ENCODE measurements at places on chromosomes 7 and 10.

DNA sequence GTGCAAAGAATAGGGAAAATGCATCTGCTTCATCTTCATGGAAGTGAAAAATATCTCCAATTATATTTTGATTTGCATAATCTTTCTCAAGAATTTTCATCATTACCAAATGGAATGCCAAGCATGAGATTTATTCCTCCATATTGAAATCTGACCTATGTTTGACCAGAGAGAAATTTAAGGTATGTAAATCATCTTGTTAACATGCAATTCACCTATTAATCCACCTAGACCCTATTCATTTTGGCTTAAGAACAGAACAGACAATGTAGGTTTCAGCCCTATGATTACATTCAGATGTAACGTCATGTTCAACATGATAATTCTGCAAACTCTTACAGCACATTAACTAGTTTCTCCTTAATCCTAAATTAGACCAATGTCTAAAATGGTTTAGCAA lies 30.8 kb upstream of the TMEM140 start:
- DNase-seq: no peak

GRCh38 chr7:41189866-41190265 lies 513.0 kb downstream of the INHBA start:
- DNase-seq: no peak

DNA sequence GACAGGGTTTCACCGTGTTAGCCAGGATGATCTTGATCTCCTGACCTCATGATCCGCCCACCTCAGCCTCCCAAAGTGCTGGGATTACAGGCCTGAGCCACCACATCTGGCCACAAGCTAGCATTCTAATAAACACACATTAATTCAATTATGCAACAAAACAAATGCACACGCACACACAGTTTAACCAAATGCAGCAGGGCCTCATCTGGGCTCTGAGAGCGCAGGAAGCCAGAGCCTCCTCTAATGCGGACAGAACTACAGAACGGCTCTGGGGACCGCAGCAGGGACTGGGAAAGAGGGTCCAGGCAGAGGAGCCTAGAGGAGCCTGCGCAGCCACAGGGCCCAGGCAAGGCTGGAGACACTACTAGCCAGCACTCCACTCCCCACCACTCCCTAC lies 3.8 kb downstream of the MAD1L1 start:
- DNase-seq: no peak

GRCh38 chr7:99997545-99998137 lies 17.8 kb upstream of the ZKSCAN1 start:
- DNase-seq: peak; percentile 49

DNA sequence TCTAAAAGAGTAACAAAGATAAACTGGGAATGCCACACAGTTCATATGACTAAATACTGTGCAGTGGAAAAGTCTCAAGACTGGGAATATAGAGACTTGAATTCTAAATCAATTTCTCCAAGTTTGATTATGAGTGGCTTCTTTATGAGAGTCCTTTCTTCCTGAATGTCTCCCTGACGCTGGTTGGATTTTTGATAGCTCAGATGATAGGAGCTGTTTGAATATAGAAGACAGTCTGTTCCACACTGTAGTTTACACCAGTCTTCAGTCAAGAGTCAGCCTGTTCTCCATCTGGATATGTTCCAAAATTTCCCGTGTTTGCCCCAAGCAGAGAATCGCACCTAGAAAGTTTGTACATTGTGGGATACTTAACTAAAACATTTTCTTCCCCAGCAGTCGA lies 173.7 kb downstream of the LRMDA start:
- DNase-seq: no peak

GRCh38 chr10:68074775-68075549 lies at the start of gene HERC4:
TSS of gene HERC4 (minus strand) at chr10:68075283. CDS start at chr10:68073108, 2,175 bp downstream.
- peak; percentile 87 for DNase-seq

GRCh38 chr7:87628780-87629569 lies 777 bp downstream of the RUNDC3B start:
- DNase-seq: peak; percentile 2

GRCh38 chr7:73606801-73607691 lies 17.3 kb downstream of the MLXIPL start:
- peak; percentile 35 for DNase-seq

DNA sequence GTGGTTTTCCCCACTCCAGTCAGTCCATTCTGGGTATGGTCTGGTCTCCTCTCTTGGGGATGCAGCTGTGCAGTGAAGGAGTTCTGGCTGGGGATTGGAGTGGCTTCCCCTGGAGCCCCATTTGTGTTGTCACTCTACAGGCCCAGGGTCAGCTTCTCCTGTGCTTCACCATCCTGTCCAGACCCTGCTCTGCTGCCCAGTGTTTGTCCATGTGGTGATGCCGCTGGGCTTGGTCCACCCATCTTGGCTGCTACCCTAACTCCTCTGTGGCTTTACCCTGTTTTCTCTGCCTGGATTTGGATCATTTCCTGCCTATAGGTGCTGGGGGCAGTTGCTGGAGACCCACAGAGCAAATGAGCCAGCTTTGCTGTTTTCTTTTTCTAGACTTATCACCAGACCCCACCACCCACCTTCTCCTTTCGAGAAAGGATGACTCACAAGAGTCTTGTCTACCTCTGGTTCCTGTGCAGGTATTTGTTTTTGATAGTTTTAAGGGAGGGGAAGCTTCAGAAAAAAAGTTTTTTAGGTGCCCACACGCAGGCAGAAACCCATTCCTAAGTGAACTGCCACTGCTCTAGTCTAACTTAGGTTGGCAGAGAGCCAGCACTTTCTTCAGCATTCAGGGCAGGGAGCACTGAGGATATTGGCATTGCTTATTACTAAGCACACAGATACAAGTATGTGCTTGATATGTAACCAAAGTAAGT lies 8.5 kb downstream of the ZDHHC16 start:
- DNase-seq: peak; percentile 23

- no peak for DNase-seq
Observed at GRCh38 chr7:42843205-42843800, 68.6 kb downstream of the C7orf25 start.

DNA sequence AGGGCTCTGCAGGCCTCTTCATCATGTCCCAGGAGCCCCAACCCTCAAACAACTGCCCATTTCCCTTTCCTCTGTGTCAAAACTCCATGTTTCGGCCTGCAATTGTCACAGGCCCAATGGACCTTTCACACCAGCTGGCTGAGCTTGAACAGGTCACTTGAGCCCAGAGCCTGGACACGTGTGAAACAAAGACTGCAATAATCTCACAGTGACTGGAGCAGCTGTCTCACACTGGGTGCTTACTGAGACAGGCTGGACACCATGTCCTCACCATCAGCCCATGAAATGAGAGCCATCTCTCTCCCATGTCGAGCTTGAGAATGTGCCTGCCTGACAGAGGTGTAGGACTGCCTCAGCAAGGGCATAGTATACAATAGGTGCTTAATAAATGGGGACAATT lies 19.5 kb upstream of the EIF5AL1 start:
- no peak for DNase-seq

GRCh38 chr7:561631-562373 lies 42.2 kb upstream of the PDGFA start:
- no peak for DNase-seq

DNA sequence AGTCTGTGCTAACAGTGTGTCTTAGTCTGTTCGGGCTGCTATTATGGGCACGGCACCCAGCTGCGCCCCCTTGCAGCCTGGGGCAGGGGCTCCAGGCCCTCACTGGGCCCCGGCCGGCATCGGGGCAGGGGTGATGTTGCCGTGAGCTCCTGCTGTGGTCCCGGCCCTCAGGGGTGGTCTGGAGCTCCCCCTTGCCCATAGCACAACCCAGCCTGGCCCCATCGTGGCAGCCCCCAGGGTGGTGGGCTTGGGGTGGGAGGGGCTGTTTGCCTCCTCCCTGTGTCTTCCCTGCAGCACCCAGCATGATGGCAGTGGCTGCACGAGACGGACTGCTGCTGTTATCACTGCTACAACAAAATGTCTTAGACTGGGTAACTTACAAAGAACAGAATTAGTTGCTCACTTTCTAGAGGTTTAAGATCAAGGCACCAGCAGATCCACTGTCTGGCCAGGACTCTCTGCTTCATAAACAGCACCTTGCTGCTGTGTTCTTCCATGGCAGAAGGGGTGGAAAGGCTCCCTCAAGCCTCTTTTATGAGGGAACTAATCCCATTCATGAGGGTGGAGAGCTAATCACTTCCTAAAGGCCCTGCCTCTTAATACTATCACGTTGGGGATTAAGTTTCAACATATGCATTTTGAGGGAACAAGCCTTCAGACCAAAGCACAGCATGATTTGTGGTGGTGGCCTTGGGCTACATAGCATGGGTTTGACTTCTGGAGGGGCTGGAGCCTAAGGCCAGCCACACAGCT lies 149.5 kb downstream of the SEC23IP start:
- DNase-seq: no peak
